ENCODE measurements at places on chromosomes 5 and 9.

- DNase-seq, result no peak
These were observed 126.6 kb upstream of the HMHB1 start for GRCh38 chr5:143685246-143685815.

DNA sequence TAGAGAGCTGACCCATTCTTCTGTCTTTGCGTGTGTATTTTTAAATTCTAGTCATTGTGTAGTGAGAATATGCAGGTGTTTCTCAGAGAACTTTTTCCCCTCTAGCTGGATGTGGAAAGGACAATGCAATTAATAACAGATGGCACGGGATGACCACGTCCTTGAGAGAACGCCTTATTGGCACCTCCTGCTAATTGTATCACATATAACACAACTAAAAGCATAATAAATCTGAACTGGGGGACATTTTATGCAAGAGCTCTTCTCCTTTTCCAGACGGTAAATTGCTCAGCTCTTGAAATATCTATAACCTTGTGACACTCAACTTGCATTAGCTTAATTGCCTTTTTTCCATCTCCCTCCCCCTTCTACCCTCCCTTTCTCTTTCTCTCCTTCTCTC, 62.9 kb upstream of the IZUMO3 start:
- DNase-seq, result no peak

GRCh38 chr9:72037571-72037970, 22.8 kb downstream of the C9orf57 start:
- no peak for DNase-seq

GRCh38 chr9:132381966-132382541, 24.6 kb downstream of the TTF1 start:
- DNase-seq, result no peak

DNA sequence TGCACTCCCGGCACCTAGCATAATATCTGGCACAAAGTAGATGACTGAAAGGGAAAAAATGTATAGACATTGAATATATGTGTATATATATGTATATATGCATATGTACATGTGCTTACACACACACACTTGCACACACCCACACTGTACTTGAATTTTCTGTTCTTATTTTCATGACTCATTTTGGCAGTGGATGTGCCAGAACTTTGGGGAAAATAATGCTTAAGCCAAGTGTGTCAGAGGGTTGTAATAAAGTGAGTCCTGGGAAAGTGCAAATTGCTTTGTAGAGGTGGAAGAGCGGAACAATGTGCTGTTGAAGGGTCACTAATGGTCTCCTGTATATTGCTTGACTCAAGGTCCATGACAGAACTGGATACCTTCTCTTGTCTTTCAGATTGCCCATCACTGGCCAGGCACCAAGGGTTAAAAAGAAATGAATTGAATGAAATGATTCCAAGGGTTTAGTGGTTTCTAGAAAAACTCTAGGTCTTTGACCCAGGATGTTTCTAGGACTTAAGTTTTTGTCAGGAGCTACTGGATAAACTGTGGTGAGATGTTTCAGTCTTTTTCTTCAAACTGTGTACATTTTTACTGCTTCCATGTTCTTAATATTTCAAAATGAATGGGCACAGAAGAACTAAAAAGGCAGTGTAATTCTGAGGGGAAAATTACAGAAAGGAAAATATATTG, 129.9 kb upstream of the MOCS2 start:
- DNase-seq, result no peak

GRCh38 chr5:138600446-138600845, 25.2 kb upstream of the HSPA9 start:
- no peak for DNase-seq

GRCh38 chr9:113918697-113919350, 42.7 kb downstream of the ZNF618 start:
- no peak for DNase-seq
